ENCODE measurements at places on chromosomes 12 and 14. TPM values are rescaled to one million over a fixed set of nuclear protein-coding genes. Genes with fewer than 3 reads are reported as not detected.

The KRT85 gene
- 0.26 TPM for polyA plus RNA-seq

DNA sequence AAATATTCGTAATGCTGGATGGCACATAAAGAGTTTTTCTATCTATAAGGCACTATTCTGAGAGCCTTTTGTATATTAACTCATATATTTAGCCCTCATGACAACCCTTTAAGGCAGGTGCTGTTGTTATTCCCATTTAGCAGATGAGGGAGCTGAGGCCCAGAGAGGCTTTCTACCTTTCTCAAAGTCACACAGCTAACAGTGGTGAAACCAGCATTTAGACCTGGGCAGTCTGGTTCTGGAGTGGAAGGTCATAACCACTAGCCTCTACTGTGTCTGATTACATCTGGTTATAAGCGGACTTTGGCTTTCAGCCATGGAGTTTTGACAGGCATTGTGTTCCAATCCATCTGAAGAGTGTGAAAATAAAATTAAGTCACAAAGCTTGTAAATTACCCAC is 41.2 kb upstream of the HDAC7 start:
- no peak overlapping the region for H3K27ac ChIP-seq
- H3K27me3 ChIP-seq = no peaks in the 10 kb centered on the region
- DNase-seq = no peak
- peaks cover 4% of the 10 kb centered on the region for H3K4me1 ChIP-seq
- no peaks in the 10 kb centered on the region for H3K36me3 ChIP-seq

DNA sequence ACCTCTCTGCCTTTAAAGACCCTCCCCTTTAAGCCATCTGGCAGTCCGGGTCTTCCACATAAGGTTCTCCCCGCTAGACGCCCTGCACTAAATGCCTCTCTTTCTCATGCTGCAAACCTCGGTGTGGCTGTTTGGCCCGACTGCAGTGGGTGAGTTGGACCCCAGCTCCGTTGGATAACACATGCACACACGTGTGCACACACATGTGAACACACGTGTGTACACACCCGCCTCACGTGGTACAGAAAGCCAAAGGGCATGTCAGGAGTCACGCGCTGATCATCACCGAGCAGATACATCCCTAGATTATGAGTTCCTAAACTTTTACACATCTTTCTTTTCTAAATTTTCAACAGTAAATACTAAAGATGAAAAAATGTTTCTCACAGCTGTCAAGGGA is 68.3 kb downstream of the RIMBP2 start:
- H3K27me3 ChIP-seq = no peaks in the 10 kb centered on the region
- no peaks in the 10 kb centered on the region for H3K4me1 ChIP-seq
- H3K27ac ChIP-seq = no peak overlapping the region
- DNase-seq = no peak
- no peak overlapping the region for H3K4me3 ChIP-seq

The ADAMTS20 gene
- 0.24 TPM for polyA plus RNA-seq

The ALG10 gene
- polyA plus RNA-seq = 8.9 TPM

The DEGS2 gene
- polyA plus RNA-seq = 8.3 TPM

DNA sequence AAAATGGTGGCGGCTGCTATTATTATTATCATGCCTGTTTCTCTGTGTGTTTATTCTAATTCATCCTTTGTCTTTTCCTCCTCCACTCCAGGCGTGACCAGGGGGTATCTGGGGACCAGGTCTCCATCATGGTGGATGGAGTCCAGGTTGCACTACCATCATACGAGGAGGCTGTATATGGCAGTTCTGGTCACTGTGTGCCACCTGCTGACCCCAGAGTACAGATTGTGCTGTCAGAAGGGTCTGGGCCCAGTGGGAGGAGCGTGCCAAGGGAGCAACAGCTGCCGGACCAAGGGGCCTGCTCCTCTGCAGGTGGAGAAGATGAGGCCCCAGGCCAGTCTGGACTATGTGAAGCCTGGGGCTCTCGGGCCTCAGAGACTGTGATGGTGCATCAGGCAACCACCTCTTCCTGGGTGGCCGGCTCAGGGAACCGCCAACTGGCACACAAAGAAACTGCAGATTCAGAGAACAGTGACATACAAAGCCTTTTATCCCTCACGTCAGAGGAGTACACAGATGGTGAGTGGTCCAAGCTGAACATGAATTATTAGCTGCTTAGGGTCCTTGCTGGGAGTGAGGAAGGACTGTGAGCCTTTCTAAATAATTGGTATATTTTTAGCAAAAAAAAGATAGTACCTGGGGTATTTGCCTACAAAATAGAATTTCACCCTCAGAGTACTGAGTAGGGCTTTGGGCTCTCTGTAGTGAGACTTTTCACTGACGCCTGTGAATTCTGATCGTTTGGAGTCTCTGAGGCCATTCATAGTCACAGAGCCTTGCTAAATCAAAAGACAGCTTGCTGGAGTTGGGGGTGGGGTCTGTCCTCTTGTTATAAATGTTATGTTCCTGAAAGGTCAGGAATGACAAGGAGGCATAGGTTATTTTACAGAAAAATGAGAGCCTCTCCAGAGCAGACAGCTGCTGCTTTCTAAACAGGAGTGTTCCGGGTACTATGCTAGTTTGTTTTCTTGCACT is 58.1 kb upstream of the SRSF5 start:
- H3K4me1 ChIP-seq = peaks cover 32% of the 10 kb centered on the region
- H3K27ac ChIP-seq = no peak overlapping the region

DNA sequence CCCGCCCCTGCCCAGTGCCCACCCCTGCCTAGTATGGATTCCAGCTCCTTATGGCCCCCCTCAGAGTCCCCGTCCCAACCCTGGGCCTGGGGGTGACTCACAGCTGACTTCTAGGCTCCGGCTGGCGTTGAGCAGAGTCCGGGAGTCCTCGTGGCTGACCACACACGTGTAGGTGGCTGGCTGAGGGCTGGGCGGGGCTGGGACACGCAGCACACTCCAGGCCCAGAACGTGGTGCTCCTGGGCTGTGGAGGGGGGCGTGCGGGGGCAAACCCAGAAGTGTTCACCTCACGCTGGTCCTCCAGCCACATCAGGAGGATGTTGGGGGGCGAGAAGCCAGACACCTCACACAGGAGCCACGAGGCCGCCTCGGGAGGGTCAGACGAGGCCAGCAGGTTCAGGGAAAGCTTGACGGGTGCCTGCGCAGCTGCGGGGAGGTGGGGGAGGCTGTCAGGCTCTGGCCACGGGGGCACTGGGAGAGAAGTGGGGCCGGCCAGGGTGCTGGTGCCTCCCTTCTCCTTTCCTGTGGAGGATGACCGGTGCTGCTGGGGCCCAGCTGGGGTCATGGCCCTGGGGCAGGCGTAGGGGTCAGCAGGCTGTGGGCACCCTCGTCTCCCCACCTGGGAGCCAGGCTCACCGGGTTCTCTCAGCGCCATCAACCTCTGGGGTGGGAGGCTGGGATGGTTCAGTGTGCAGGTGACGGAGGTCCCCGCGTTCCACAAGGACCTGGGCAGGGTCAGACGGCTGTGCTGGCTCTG is 314.1 kb downstream of the TMEM121 start:
- H3K4me1 ChIP-seq = no peaks in the 10 kb centered on the region
- no peak overlapping the region for H3K4me3 ChIP-seq
- H3K27ac ChIP-seq = no peak overlapping the region

The LRFN5 gene
- polyA plus RNA-seq = 7.1 TPM

Data from left lung (tissue), 14 donors.